Central memory CD4-positive, alpha-beta T cell (primary cell): ENCODE measurements at places on chromosomes 3 and 15.

- no peak for DNase-seq
Measured at GRCh38 chr3:194032828-194033435, 103.0 kb upstream of the HES1 start.

- DNase-seq: no peak
Measured at GRCh38 chr3:61877359-61878138, 316.2 kb downstream of the PTPRG start.

DNA sequence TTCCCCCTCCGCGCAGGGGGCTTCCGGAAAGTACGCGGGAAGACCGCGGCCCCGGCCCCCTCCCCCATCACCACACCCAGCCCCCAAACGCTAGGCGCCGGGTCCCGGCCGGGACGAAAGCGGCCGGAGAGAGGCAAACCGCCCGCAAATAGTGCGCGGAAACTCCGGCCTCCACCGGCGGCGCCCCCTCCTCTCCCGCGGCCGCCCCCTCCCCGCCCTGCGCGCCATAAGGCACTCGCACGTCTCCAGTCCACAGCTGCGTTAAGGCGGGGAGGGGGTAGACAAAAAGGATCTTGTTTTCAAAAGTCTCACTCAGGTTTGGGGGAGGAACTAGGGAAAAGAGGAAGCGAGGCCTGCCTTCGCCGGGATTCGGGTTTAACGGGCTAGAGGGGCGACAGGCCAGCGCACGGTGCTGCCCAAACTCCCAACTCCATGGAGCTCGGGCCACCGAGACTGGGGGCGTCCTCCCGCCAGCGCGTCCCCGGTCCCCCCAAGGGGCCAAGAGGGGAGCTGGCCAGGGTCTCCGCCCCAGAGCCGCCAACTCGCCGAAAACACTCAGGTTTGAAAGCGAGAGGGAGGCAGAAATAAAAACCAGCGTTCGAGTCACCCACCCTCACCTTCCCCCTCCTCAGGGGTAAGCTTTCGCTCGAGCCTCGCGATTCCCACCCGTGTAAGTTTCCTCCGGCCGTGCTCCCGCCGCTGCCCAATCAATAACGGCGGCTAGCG is 1.8 kb downstream of the ANP32A start:
- DNase-seq: peak; percentile 13

DNA sequence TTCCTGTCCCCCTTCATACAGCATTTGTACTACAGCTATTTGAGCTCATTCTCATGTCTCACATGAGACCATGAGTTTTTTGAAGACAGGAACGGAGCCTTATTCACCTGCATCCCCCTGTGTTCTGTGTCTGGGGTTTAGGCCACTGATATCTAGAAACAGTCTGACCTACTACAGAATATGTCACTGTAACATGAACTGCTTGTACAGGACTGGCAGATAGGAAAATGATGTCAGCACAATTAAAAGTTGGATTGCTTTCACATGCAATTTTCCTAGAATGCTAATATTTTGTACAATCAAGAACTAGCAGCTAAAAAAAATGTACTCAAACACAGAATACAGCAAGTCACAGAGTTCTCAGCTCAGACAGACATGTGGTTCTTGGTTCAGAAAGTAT is 90.8 kb upstream of the FGF12 start:
- DNase-seq: no peak

- no peak for DNase-seq
Measured at GRCh38 chr15:25087137-25087536, 132.3 kb downstream of the SNRPN start.

GRCh38 chr15:31408724-31409123 is 82.1 kb downstream of the KLF13 start:
- no peak for DNase-seq

- no peak for DNase-seq
Measured at GRCh38 chr15:70347321-70348225, 249.9 kb upstream of the TLE3 start.

DNA sequence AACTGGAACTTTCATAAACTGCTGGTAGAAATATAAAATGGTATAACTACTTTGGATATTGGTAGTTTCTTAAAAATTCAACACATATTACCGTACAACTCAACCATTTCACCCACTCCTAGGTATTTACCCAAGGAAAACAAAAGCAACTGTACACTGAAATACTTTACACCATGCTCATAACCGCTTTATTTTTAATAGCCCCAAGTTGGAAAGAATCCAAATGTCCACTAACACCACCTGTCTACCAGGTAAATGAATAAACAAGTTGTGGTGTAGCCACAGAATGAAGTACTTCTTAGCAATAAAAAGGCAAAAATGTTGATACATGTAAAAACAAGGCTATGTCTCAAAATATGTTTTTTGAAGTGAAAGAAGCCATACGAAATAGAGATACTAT is 215.9 kb upstream of the PEX5L start:
- no peak for DNase-seq

DNA sequence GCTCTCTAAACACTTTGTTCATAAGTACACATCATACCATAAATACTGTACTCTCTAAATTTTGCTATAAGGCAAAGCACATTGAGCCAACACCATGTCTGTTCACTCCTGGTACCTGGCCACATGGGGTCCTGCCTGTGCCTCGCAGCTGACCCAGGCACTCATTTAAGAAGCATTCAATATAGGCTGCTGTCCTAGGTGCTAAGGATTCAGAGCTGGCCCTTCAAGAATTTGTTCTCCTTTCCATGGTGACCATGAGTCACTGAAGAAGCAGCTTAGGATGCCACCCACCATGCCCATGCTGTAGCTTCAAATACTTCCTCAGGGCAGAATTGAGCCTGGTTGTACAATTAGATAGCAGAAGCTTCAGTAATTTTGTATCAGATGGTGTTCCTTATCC is 119.2 kb upstream of the ZBED2 start:
- DNase-seq: no peak

GRCh38 chr3:105119801-105120340 is 246.8 kb upstream of the ALCAM start:
- DNase-seq: no peak

- no peak for DNase-seq
Measured at GRCh38 chr3:127762077-127762786, 60.1 kb downstream of the MGLL start.

DNA sequence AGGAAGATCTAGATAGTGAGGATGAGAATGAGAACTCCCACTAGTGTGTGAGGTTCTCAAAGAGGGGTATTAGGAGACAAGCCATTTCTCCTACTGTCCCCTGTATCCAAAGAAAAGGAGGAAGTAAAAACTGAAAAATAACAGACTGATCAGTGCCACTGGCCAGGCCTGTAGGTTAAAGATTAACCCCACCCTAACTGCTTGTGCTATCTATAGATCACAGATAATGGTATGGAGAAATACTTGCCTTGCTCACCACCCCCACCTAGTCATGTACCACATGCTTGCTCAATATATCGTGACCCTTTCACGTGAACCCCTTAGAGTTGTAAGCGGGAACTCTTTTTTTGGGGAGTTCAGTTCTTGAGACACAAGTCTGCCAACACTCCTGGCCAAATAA is 519.7 kb upstream of the FRG2C start:
- no peak for DNase-seq

DNA sequence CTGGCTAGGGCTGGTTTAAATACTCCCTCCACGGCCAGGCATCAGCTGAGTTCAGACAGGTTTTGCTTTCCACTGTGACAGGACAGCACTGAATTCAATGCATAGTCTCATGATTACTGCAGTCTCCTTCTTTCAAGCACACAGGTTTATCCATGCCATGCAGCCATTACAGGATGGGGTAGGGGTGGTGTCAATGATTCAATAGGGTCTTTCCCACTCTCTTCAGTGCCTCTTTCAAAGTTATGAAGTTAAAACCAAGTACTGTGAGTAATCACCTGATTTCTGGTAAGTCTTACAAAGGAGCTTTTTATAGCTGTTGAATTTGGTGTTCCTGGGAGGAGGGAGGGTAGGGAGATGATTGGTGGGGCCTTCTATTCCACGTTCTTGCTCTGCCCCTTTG is 47.2 kb downstream of the TMEM212 start:
- no peak for DNase-seq

GRCh38 chr15:61038910-61039309 is 190.2 kb downstream of the RORA start:
- no peak for DNase-seq

DNA sequence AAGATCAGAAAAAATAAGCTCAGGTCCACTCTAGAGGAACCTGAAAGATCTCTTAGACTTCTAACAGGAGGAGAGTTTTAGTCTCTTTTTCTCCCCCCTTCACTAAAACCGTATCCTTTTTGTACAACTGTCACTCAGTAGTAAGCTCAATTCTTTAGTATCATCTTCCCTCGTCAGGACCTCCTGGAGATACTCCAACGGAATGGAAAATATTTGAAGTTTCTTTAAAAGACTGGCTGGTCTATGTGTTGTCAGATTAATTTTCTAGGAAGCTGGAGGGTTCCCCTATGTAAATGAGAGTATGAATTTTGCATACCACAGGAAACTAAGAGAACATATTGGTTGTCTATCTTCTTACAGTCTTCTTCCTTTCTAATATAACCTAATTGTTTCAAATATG is 747.7 kb upstream of the CBLB start:
- no peak for DNase-seq

- DNase-seq: no peak
Measured at GRCh38 chr3:105387122-105387751, 20.5 kb downstream of the ALCAM start.

DNA sequence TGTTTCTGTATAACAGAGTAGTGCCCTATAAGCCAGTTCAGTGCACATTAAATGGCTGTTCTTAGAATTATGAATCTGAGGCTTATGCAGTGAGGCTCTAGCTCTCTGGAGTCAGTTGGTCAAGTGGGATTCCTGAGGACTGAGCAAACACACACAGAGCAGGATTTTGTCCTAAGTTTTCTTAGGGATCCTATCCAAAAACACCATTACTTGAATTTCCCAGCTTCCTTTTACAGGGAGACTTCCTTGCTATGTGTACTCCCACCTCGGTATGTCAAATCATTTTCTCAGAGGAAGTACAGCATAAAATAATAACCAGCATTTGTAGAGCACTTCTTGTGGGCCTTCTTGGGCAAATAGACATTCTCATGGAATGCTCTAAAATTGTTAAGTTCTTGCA is 63.1 kb upstream of the GOLGA6B start:
- no peak for DNase-seq

- DNase-seq: no peak
Measured at GRCh38 chr15:41965441-41966413, 6.6 kb downstream of the EHD4 start.

- no peak for DNase-seq
Measured at GRCh38 chr3:134854254-134854653, 59.2 kb downstream of the EPHB1 start.

- no peak for DNase-seq
Measured at GRCh38 chr15:45156744-45157455, 27.1 kb downstream of the DUOX1 start.

- DNase-seq: no peak
Measured at GRCh38 chr15:73892446-73893226, 19.3 kb downstream of the TBC1D21 start.

GRCh38 chr3:167306319-167306718 is 73.8 kb downstream of the ZBBX start:
- DNase-seq: no peak

DNA sequence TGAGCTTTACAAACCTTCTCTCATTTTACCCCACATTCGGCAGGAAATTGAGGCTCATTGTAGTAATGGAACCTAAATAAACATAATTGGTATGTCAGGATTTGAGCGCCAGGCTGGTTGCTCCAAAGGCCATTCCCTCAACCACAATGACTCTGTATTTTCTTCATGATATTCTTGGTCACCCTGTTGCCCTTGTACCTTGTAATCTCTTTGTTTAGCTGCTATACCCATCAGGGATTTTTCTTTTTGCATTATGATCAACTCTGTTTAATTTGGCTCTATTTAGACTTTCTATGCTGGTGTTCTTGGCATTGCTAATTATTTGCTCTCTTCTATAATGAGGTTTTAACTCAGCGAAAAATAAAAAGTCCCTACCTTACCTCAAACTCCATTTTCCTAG is 29.8 kb downstream of the DUOX2 start:
- DNase-seq: no peak

GRCh38 chr15:31108836-31109235 is 7.3 kb upstream of the TRPM1 start:
- DNase-seq: no peak

- no peak for DNase-seq
Measured at GRCh38 chr15:80789296-80789695, 10.1 kb downstream of the CEMIP start.

DNA sequence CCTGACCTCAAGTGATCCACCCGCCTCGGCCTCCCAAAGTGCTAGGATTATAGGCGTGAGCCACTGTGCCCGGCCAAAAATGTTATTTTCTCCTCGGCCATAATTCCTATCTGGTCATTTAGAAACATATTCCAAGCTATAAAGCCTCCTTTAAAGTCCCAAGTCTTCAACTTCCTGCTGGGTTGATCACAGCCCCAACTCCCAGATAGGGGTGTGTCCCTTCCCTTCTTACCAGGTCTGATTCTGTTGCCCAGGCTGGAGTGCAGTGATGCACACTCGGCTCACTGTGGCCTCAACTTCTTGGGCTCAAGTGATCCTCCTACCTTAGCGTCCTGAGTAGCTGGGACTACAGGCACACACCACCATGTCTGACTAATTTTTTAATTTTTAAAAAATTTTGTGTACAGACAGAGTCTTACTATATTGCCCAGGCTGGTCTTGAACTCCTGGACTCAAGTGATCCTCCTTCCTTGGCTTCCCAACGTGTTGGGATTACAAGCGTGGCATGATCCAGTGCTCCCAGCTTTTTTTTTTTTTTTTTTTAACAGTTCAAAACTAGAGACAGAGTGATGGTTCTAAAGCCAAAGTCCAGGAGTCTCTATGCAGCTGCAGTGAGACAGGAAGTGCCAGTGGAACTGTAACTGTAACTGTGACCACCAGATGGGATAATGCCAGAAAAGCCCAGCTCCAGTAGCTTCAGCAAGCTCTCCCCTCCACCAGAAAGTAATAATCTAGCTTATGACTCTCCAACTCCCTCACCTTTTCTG is 8.2 kb upstream of the PRKAR2A start:
- no peak for DNase-seq

DNA sequence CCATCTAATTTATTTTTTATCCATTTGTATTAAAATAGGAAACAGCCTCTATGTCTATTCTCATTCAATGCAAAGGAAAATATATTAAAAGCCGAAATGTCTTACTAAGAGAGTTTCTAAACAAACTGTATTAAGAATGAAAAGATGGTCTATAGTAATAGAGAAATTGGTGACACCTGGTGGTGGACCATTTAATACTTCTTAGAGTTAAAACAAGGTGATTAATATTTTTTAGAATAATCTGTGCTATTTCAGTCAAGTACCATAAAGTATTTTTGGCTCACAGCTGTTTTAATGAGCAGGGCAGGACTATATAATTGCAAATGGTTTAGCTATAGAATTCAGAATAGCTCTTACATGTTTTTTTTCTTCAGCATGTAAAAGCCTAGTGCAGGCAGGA is 55.7 kb downstream of the SYNPR start:
- DNase-seq: no peak

GRCh38 chr15:55035749-55036148 is 161.0 kb downstream of the RSL24D1 start:
- no peak for DNase-seq
